ENCODE measurements at places on chromosomes 2 and 18. TPM values are rescaled to one million over a fixed set of nuclear protein-coding genes. Genes with fewer than 3 reads are reported as not detected.

KIF1A gene
- total RNA-seq, result under 0.01 TPM

HOXD12 gene
- total RNA-seq, result not detected

TRPM8 gene
- total RNA-seq, result not detected

ARL5A gene
- total RNA-seq, result 63.1 TPM
